ENCODE measurements at places on chromosomes 11 and 22.

DNA sequence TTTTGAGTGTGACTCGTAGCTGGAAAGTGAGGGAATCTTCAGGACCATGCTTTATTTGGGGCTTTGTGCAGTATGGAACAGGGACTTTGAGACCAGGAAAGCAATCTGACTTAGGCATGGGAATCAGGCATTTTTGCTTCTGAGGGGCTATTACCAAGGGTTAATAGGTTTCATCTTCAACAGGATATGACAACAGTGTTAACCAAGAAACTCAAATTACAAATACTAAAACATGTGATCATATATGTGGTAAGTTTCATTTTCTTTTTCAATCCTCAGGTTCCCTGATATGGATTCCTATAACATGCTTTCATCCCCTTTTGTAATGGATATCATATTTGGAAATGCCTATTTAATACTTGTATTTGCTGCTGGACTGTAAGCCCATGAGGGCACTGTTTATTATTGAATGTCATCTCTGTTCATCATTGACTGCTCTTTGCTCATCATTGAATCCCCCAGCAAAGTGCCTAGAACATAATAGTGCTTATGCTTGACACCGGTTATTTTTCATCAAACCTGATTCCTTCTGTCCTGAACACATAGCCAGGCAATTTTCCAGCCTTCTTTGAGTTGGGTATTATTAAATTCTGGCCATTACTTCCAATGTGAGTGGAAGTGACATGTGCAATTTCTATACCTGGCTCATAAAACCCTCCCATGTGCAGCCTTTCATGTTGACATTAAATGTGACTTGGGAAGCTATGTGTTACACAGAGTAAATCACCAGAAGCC, 11.0 kb downstream of the OR51E1 start:
- no peak for DNase-seq

DNA sequence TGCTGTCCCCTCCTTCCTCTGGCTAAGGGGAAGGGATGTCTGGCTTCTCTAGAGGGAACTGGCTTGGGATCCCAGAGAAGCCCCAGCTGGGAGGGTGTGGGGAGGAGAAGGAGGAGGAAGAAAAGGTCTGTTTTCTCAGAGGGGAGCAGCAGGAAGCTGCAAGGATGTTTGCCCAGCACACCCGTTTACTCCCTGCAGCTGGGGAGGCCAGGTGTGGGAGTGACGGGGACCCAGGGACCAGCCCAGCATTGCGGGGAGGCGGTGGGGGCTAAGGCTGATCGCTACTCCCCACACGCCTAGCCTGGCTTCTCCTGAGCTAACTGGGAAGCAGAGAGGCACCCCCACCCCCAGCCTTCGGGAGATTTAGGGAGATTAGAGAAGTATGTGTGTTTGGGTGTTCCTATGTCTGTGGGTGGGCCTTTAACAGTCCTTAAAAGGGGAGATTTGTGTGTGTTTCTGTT, 3.9 kb downstream of the CREB3L1 start:
- DNase-seq, result no peak

DNA sequence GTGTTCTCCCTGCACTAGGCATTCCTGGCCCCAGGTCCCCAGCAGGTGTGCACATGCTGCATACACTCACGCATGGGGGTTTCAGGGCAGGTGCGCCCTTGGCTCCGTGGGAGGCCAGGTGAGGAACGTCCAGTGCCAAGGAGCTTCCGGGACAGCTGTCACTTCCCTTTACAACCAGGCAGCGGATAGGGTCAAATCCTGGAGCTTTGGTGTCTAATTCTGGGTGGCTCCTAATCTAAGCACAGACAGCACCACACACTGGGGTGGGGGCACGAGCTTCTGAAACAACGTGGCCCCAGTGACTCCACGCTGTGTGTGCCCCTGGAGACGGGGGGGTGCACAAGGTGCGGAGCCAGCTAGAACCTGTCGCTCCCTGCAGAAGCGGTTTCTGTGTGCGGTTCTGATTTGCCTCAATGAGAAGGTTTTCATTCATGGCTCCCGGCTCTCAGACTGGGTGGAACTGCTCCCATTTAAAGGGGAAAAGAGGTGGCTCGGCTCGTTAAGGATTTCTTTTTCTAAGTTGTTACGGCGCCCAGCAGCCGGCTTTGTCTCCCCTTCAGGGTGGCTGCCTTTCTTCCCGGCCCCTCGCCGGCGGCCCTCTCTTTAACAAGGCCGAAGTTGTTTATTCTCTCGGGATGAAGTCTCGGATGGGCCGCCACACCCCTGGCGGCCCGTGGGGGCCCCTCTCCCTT, 5.0 kb downstream of the CCND1 start:
- DNase-seq, result no peak

GRCh38 chr11:114472661-114473060, 33.4 kb downstream of the REXO2 start:
- no peak for DNase-seq

DNA sequence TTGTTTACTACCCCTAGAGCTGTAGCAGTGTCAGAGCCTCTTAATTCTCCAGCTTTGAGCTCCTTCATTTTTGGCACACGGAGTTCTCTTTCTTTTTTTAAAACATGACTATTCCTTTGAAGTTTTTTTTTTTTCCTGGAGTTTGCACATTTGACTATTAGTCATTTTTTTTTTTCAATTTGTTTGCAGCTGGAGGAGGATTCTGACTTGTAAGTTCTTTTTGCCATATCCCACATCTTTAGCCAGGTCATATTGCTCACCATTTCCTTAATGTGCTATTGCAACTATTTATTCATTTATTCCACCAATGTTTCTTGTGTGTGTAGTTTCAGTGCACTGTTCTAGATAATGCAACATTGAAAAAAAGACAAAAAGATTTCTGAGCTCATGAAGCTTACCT, 166.3 kb upstream of the ARHGAP20 start:
- no peak for DNase-seq
